ENCODE measurements at places on chromosomes 4 and X.

DNA sequence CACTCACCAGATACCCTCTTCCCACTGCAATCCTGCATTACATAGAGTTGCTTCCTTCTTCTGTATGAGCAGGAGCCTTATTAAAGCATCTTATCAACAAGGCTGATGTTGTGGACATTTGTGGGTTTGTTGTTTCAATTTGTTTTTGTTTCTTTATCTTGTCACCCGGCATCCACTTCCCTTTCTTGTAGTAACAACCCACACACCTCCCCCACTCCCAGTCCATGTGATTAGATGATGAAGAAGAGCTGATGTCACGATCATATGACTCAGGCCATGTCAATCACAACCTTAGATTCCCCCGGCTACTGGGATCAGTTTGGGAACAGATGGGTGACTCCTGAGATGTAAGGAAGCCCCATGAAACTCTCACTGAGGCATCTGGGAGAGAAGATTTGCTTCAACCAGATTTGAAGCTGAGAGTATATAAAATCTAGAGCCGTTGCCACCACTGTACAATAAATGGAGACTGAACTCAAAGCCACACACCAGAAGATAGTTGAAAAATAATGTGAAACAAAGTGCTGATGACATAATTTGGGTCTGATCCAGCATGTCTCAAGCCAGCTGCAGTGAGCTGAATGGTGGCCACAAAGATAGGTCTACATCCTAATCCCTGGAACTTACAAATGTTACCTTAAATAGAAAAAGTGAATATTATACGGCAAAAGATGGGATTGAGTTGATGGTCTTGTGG is 34.1 kb upstream of the SRD5A3 start:
- no peak for DNase-seq

DNA sequence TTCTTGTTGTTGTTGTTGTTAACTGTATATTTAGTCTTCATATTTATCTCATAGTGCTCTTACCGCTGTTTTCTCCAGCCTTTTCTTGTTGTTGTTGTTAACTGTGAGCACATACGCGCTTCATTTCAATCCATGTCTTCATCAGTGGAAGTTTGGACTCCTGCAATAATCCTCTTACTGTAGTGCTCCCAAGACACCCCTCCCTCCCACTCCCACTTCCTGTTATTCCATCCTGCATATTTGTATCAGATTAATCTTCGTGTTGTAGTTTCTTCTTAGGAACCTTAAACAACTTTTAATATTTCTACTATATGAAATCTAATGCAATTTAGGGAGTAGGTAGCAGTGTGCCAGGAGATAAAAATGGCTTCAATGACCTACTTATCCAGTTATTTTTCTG is 674.8 kb downstream of the RAPGEF2 start:
- DNase-seq, result no peak

DNA sequence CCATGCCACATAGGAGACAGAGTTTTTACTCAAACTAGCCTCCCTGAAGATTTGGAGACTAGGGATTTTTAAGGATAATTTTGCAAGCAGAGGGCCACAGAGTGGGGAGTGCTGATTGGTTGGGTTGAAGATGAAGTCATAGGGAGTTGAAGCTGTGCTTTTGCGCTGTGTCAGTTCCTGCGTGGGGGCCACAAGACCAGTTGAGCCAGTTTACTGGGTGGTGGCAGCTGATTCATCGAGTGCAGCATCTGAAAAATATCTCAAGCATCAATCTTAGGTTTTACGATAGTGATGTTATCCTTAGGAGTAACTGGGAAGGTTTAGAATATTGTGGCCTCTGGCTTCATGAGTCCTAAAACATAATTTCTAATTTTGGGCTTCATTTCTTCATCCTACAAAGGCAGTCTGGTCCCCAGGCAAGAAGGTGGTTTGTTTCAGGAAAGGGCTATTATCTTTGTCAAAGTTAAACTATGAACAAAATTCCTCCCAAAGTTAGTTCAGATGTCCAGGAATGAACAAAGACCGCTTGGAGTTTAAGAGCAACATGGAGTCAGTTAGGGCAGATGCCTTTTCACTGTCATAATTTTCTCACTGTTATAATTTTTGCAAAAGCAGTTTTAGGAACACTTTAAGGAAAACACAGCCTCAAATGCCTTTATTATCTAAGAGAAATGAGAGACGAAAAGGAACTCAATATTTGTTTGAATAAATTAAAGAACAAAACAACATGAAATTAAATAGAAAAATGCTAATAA is 960.8 kb upstream of the PRKX start:
- no peak for DNase-seq

DNA sequence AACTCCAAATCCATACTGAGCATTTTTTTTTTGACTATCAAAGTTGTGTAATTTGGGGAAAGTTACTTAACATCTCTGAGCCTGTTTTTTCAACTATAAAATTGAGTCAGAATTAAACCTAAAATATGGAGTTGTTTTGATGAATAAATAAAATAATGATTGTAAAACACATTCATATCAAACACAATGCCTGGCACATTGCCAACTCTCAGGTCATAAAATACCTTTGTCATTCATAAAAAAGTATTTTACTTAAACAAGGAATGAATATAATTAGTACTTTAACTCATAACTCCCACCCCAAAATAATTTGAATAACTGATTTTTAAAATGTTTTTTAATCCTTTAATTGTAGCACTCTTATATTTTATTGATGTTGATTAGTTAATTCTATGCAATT is 3.8 kb upstream of the GPR174 start:
- DNase-seq, result no peak

GRCh38 chrX:16160729-16161128 is 6.6 kb upstream of the MAGEB17 start:
- DNase-seq, result no peak
